ENCODE measurements at places on chromosomes 1 and 21. TPM values are rescaled to one million over a fixed set of nuclear protein-coding genes. Genes with fewer than 3 reads are reported as not detected.

DNA sequence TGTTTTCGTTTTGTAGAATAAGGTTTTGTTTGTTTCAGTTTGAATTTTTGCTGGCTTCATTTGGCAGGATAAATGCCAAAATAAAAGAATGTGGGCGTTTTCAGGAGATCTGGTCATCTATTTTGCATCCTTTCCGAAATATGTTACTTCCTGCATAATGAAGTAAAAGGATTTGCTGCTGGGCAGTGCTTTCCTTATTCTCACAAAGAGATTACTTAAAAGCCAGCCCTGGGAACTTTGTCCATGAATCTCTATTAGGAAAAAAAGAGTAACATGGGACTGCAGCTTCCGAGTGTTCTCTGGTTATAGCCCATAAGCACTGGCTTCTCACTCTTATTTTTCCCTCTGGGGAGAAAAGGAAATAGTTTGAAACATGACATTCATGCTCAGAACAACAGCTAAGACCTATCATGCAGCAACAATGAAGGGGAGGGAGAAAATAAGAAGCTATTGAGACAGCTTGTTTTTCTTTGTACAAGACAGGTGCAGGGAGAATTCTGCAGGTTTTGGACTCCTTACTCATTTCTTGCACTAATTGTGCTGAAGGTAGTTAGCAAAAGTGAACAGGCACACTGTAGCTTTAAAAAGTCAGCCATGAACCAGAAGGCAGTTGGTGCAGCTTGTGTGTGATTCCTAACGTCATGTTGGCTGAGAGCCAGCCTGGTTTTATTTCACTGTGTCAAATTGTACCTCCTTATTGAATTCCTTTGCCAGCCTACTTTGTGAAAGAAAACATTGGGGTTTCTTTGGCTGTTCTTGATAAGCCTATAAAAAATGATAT lies at the start of gene SAMD13:
TSS of gene SAMD13 (plus strand) at position 705 of the 781 bp plus-strand sequence. CDS start 1,527 bp downstream, outside the sequence.
- DNase-seq = no peak
- H3K36me3 ChIP-seq = no peaks in the 10 kb centered on the region
- peaks cover 31% of the 10 kb centered on the region for H3K4me1 ChIP-seq
- no peaks in the 10 kb centered on the region for H3K27me3 ChIP-seq

GRCh38 chr1:227169343-227169742 lies 148.9 kb downstream of the CDC42BPA start:
- H3K4me3 ChIP-seq = no peak overlapping the region
- no peak overlapping the region for H3K27ac ChIP-seq
- H3K36me3 ChIP-seq = no peaks in the 10 kb centered on the region
- no peaks in the 10 kb centered on the region for H3K4me1 ChIP-seq

GRCh38 chr21:16302851-16303282 lies 573.1 kb downstream of the USP25 start:
- DNase-seq = no peak
- H3K27me3 ChIP-seq = no peaks in the 10 kb centered on the region
- no peaks in the 10 kb centered on the region for H3K36me3 ChIP-seq
- no peak overlapping the region for H3K4me3 ChIP-seq
- no peaks in the 10 kb centered on the region for H3K4me1 ChIP-seq

DNA sequence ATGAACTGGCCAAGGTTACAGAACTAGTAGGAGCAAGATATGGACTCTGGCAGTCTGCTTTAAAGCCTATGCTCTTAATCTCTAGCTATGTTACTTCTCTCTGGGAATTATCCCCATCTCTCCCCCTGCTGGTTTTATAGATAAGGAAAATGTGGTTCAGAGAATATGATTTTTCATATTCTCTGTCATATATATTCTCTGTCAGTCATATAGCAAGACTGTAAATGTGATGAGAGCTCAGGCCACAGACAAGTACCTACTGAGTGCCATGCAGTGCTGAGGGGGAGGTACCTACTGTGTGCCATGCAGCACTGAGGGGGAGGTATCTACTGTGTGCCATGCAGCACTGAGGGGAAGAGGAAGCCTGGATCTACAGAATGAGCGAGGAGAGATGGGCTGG lies 220.3 kb upstream of the FGGY start:
- DNase-seq = no peak
- no peaks in the 10 kb centered on the region for H3K27me3 ChIP-seq
- H3K27ac ChIP-seq = no peak overlapping the region
- no peaks in the 10 kb centered on the region for H3K36me3 ChIP-seq
- H3K4me1 ChIP-seq = no peaks in the 10 kb centered on the region

GRCh38 chr1:107865627-107866026 lies 99.4 kb downstream of the VAV3 start:
- DNase-seq = no peak
- no peaks in the 10 kb centered on the region for H3K27me3 ChIP-seq
- no peak overlapping the region for H3K4me3 ChIP-seq
- no peaks in the 10 kb centered on the region for H3K4me1 ChIP-seq
- no peaks in the 10 kb centered on the region for H3K36me3 ChIP-seq
- H3K27ac ChIP-seq = no peak overlapping the region

DNA sequence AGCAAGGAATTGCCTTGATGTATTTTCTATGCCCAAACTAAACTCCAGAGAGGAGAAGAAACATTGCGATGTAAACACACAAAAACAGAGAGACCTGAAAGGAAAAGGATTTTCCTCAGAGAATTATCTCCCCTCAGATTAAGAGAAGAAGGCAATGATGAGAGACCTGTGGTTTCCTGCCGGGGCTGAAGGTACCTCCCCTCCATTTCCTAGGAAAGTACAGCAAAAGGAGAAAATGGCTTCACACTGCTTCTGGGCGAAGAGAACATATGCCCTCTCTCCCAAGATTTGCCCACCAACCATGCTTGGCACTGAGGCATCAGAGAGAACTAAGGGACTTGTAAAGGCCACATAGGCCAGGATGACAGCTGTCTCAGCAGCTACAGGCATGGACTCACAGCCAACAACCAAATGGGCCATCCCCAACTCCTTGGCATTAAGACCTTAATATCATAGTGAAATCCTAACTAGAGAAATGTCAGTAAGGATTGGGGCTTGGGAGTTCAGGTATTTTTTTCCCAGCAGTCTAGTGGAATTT lies 523.0 kb downstream of the PTPRC start:
- H3K27ac ChIP-seq = no peak overlapping the region
- H3K27me3 ChIP-seq = no peaks in the 10 kb centered on the region
- no peaks in the 10 kb centered on the region for H3K4me1 ChIP-seq
- H3K36me3 ChIP-seq = no peaks in the 10 kb centered on the region
- no peak for DNase-seq

DNA sequence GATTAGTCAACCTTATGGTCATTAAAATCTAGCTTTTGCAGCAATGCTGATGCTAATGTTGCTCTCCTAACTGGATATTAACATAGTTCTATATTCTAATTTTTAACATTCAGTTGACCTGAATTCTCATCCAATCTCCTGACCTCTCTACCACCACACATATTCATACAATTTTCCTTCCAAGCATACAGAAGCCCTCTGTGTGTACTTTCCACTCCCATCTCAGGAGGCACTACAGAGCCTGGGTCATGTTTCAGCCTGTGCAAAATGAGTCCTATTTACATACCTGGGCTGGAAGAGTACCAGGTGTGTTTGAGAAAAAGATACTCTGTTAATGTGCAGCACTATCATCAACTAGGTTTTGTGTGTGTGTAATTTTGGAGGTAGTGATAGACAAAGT lies 486.3 kb downstream of the NEGR1 start:
- H3K4me1 ChIP-seq = no peaks in the 10 kb centered on the region
- H3K4me3 ChIP-seq = no peak overlapping the region
- no peaks in the 10 kb centered on the region for H3K36me3 ChIP-seq
- H3K27me3 ChIP-seq = no peaks in the 10 kb centered on the region
- DNase-seq = no peak

DNA sequence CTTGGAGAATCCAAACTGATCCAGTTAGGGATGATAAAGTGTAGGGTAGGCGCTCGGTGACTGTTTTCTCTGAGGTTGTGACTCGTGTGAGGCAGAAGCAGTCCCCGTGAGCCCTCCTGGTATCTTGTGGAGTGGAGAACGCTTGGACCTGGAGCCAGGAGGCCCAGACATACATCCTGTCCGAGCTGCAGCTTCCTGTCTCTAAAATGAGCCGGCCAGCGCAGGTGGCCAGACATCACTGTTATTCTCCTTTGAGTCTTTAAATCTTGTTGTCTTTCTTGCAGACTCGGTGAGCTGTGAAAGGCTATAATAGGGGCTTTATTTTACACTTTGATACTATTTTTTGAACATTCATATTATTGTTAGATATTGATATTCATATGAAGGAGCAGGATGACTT lies 12.3 kb downstream of the PCSK9 start:
- no peaks in the 10 kb centered on the region for H3K4me1 ChIP-seq

Gene CAPN8
- 9.9 TPM for total RNA-seq

Gene CCDC17
- 14.9 TPM for total RNA-seq

Gene OLIG1
- not detected for total RNA-seq

Data from Peyer's patch (tissue), 4 donors.